Lower lobe of right lung (tissue), 2 donors: ENCODE measurements at places on chromosomes 12 and 14.

- H3K27ac ChIP-seq = no peak overlapping the region
- H3K36me3 ChIP-seq = no peaks in the 10 kb centered on the region
- no peak for DNase-seq
- H3K4me1 ChIP-seq = no peaks in the 10 kb centered on the region
- no peaks in the 10 kb centered on the region for H3K27me3 ChIP-seq
Observed at GRCh38 chr12:19957308-19958125, 410.8 kb upstream of the PDE3A start.

- no peak for DNase-seq
- no peaks in the 10 kb centered on the region for H3K27me3 ChIP-seq
- H3K4me1 ChIP-seq = peaks cover 59% of the 10 kb centered on the region
- H3K36me3 ChIP-seq = no peaks in the 10 kb centered on the region
Observed at GRCh38 chr12:106114447-106115068, 24.2 kb downstream of the NUAK1 start.

DNA sequence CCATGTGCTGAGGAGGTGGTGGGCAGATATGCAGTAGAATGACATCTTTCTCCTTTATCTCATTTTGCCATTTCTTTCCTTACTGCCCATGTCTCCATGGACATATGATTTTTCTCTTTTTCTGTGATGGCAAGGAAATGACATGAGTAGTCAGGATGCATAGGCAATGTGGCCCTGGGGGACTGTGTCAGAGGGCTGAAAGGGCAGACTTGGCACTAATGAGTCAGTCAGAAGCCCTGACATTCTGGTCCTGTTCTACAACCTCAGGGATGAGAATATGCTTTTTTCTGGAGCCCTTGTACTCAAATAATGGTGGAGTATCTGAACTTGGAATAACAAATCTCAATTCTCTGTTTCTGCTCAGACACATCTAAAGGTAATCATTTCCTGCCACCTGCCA lies 167.8 kb downstream of the TMEM117 start:
- no peaks in the 10 kb centered on the region for H3K27me3 ChIP-seq
- no peak overlapping the region for H3K27ac ChIP-seq
- no peak overlapping the region for H3K4me3 ChIP-seq
- H3K4me1 ChIP-seq = no peaks in the 10 kb centered on the region
- no peak for DNase-seq

DNA sequence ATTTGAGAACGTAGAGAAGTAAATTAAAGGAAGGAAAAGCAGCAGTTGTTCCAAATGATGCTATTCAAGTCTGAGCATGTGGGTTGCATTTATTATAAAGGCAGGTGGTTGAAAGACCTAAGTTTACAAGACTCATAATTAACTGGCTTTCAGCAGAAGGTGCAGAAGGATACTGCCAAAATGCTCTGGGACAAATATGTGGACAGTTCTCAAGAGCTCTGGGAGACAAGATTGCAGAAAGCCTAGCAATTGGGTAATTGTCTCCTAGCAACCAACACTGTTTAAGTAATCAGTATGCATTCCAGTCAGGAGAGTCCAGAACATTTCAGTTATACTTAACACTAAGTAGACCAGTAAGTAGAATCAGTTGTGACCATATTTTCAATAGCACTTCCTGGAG lies 131.5 kb downstream of the GPR135 start:
- H3K4me3 ChIP-seq = no peak overlapping the region
- no peak for DNase-seq
- peaks cover 21% of the 10 kb centered on the region for H3K36me3 ChIP-seq
- peak overlapping the region; percentile 80 for H3K27ac ChIP-seq
- H3K27me3 ChIP-seq = no peaks in the 10 kb centered on the region

DNA sequence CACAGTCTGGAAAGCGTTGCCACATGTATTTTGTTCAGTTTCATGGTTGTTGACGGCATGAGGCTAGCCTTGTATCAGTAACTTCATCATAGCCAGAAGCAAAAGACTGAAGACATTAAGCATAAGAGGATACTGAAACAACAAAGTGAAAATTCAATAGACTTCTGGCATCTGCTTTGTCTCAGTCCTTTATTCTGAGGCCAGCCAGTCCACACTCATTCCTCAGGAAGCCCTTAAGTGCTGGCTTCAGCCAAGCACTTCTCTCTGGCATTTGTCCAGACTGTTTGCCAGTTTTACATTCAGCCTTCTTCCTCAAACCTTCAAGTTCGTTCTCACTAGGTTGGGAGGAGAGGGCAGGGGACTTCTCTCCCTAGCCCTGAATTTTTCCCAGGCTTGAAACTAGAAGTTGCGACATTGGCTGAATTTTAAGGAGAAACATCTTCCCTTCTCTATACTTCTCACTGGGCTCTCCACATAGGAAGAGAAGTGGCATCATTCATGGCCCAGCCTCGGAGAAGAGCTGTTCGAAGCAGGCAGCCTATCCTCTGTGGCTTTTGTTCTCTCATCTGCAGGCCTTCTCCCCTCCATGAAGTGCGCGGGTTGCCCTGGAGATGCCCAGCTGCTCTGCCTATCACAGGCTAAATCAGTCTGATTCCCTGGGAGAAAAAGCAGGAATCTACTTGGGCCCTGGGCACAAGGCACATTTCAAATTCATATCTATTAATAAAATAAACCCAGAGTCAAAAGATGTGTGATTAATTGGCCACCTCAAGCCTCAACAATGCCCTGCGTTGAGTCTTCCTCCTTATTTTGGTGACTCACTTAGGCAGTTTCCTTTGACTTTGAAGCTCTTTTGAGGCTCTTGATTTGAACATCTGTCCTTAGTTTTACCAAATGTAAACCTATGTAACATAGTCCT lies 130.9 kb upstream of the PLEKHA5 start:
- peaks cover 7% of the 10 kb centered on the region for H3K4me1 ChIP-seq
- no peak for DNase-seq
- H3K27ac ChIP-seq = no peak overlapping the region
- no peak overlapping the region for H3K4me3 ChIP-seq
- H3K27me3 ChIP-seq = no peaks in the 10 kb centered on the region

DNA sequence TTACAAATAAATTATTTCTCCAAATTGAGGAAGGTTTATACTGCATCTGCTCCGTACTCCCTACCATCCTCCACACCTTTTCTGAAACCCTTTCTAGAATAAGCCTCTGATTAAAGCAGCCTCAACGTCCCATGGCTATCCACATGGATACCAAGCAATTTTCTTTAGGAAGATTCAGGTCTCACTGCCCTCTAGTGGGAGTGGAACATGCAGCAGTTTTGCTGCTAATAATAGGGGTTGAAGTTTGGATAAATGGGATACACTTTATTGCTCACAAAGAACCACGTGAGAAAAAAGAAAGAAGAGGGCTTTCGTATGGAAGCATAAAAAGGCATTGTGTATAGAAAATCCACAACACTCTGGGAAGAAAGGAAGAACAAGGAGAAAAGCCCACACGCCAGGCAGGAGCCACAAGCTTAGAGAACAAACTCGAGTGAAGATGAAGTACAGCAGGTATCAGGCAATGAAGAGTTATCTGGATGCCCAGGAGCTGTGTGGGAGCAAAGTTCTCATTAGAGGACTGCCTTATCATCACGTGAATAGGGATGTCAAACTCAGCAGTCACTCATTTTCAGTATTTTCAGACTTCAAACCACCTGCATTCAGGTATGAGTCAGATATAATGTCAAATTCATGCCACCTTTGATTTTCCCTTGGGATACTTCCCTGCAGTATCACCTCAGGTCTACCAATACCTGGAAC lies 45.8 kb downstream of the CCER1 start:
- H3K27ac ChIP-seq = no peak overlapping the region
- no peak for DNase-seq
- no peaks in the 10 kb centered on the region for H3K27me3 ChIP-seq
- H3K4me1 ChIP-seq = no peaks in the 10 kb centered on the region
- H3K36me3 ChIP-seq = no peaks in the 10 kb centered on the region

GRCh38 chr12:130966443-130967030 lies 12.8 kb downstream of the ADGRD1 start:
- peaks cover 4% of the 10 kb centered on the region for H3K4me1 ChIP-seq
- H3K27me3 ChIP-seq = no peaks in the 10 kb centered on the region
